ENCODE measurements at places on chromosomes 6 and 20. TPM values are rescaled to one million over a fixed set of nuclear protein-coding genes. Genes with fewer than 3 reads are reported as not detected.

Gene TRIM10
- polyA plus RNA-seq = 0.48 TPM

Gene SCRT2
- not detected for polyA plus RNA-seq

Gene LBP
- polyA plus RNA-seq = not detected

Gene ACTL10
- 0.33 TPM for polyA plus RNA-seq

Gene PPP2R5D
- polyA plus RNA-seq = 39.0 TPM

Gene BTNL2
- 0.18 TPM for polyA plus RNA-seq

Gene BTN1A1
- polyA plus RNA-seq = 0.22 TPM

Gene TREM2
- polyA plus RNA-seq = not detected

Gene NRSN1
- not detected for polyA plus RNA-seq

Gene PM20D2
- 49.7 TPM for polyA plus RNA-seq

Gene RIMS1
- polyA plus RNA-seq = 0.75 TPM

Gene PBOV1
- polyA plus RNA-seq = not detected

Gene BTBD3
- polyA plus RNA-seq = 33.4 TPM

DNA sequence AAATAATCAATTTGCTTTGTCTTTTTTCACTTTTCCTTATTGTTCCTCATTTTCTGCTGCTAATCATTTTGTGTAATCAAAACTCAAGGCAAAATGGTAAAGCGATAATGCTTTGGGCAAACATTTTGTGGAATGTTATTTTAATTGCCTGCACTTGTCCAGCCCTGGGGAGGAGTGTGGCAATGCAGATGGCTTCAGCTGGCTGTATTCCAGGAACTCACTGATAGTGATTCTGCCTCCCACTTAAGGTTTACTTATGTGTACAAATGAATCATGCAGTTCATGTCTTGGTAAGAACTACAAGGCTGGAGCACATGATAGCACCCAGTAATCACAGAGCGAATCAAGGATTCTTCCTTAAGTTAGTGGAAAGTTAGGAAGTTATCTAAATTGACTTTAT is 107.8 kb downstream of the COL19A1 start:
- no peak for DNase-seq

DNA sequence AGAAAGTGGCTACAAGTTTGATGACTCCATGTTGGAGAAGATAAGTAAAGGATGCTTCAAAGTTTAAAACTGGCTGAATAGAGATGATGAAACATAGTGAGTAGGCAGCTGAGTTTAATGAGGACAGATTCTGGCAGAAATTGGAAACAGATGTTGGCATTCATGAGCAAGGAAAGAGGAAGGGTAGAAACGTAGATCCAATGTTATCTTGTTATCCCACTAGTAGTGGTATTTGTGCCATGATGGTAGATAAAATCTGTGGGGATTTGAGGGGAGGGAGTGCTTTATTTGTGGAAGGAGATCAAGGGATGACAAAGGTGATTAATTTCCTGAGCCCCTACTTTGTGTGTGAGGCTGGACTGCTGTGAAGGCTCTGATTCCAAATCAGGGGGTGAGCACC is 69.5 kb downstream of the MRAP2 start:
- DNase-seq = no peak

GRCh38 chr6:156534594-156534993 is 242.6 kb upstream of the ARID1B start:
- DNase-seq = no peak

GRCh38 chr6:11304946-11305345 is 72.5 kb upstream of the NEDD9 start:
- DNase-seq = no peak

- no peak for DNase-seq
Observed at GRCh38 chr6:7304821-7305220, 8.2 kb downstream of the SSR1 start.

DNA sequence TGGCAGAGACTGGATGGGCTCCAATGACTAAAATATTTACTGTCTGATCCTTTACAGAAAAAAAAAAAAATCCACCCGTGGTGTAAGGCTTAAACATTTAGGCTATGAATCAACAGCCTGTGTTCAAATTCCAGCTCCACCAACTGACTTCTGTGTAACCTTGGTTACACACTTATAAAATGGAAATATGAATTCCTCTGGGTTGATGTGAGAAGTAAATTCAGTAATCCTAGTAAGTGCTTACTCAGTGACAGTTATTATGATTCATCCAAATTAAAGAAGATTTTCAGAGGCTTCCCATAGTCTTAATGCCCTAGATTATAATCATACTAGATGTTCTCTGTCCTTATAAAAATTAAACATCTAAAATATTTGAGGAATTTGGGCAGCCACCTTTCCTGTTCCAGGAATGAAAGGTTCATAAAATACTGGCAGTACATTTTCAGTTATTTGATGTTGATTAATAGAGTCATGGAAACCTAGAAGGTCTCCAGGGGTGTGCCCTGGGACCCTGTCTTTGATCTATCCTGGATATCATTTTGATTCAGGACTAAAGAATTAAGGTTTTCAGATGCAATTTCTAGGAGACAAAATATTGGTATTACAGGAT is 180.3 kb upstream of the ZNF217 start:
- DNase-seq = peak; percentile 67

DNA sequence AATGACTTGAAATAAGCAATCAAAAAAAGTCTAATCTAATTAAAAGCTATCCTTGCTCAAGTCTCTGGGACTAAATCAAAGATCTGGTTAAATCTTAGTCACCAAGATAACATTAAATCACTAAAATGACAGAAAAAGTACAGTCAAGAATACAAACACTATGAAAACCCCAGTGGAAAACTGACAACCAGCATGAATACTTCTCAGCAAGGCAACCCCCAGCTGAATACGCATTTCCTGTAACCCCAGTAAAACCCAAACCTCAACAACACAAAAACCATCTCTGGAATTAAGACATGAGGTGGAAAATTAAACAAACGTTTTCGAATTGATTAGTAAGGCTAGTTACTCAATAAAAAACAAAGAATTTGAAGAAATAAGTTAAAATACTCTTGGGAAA is 23.7 kb upstream of the ZC3H12D start:
- DNase-seq = no peak

- no peak for DNase-seq
Observed at GRCh38 chr20:57951549-57951948, 241.7 kb upstream of the PMEPA1 start.

GRCh38 chr6:53322188-53323029 is 26.3 kb downstream of the ELOVL5 start:
- DNase-seq = no peak

- DNase-seq = no peak
Observed at GRCh38 chr6:137402143-137402680, 92.0 kb downstream of the OLIG3 start.

DNA sequence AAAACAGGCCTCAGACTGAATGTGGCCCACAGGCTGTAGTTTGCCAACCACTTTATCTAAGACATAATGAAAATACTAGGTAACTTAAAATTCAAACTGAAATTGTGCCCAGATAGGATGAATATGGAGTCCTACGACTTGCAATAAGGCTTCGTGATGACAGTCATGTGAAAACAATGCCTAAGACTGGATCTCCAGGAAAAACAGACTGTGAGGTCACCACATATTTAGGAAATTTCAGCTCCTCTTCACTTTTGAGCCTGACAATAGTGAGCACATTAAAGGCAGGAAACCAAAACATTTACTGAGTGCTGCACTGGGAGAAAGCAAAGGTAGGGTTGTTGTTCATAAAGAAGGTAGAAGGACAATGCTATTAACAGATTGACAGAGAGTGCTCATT is 50.0 kb downstream of the RTN4IP1 start:
- no peak for DNase-seq

- no peak for DNase-seq
Observed at GRCh38 chr6:52157301-52157941, 28.8 kb upstream of the IL17A start.

DNA sequence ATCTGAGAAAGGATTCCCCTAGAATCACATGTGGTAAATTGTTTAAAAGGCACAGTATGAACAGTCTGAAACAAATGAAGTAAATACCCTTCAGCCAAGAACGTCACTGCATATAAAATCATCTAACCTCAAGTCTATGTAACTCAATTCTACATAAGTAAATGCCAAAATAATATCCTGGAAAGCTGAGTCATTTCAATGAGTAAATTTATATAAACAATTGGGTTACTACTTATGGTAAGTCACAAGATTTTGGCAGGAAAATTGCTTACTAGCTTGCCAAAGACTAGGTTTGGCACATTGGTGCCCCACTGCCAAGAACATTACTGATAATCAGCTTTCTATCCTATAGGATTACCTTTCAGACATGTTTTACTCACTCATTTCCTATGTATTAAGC is 8.4 kb downstream of the GMDS start:
- DNase-seq = no peak

DNA sequence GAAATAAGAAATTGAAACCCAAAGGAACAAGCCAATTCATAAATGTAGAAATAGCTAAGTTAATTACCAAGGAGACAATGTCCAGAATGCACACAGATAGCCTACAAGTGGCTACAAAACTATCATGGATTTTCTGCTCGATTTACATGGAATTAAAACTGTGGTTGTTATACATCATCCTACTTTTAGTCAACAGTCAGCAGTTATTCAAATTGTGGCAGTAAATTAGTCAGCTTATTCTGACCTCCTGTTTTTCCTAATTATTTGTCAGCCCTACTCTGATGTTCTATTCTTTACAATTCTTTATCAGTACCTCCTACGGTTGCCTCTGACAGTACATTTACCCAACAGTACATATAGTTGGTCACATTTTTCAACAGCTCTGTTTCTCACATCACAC is 29.6 kb downstream of the RBL1 start:
- no peak for DNase-seq

- no peak for DNase-seq
Observed at GRCh38 chr20:18513208-18513607, 5.5 kb downstream of the SEC23B start.

- DNase-seq = no peak
Observed at GRCh38 chr6:163779727-163780284, 365.3 kb downstream of the QKI start.

- DNase-seq = no peak
Observed at GRCh38 chr20:43919686-43920403, 5.2 kb downstream of the TOX2 start.

GRCh38 chr20:38248133-38248532 is 12.4 kb downstream of the KIAA1755 start:
- DNase-seq = no peak

- no peak for DNase-seq
Observed at GRCh38 chr20:6055981-6056569, 2.2 kb upstream of the LRRN4 start.

DNA sequence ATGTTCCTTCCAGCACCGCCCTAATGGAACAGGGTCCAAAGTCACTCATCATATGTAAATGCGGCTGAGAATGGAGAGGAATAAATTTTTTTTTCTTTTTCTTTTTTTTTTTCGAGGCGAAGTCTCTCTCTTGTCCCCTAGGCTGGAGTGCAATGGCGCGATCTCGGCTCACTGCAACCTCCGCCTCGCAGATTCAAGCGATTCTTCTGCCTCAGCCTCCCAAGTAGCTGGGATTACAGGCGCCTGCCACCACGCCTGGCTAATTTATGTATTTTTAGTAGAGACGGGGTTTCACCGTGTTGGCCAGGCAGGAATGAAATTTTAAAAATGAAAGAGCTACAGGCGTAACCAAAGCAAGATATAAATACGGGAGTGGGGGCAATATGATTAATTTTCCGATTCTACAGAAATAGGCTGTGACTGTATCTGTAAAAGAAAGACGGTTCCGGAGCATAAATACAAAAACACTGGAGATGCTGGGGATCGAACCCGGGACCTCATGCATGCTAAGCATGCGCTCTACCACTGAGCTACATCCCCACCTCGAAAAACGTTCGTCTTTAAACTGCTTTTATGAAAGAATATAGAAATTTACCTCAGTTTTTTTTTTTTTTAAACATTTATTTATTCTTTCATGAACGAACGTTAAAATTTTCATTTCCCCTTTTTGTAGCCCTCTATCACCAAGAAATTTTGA is 132.2 kb downstream of the GPX5 start:
- DNase-seq = no peak

GRCh38 chr6:43972913-43973300 is 154.3 kb downstream of the MRPL14 start:
- peak; percentile 54 for DNase-seq

DNA sequence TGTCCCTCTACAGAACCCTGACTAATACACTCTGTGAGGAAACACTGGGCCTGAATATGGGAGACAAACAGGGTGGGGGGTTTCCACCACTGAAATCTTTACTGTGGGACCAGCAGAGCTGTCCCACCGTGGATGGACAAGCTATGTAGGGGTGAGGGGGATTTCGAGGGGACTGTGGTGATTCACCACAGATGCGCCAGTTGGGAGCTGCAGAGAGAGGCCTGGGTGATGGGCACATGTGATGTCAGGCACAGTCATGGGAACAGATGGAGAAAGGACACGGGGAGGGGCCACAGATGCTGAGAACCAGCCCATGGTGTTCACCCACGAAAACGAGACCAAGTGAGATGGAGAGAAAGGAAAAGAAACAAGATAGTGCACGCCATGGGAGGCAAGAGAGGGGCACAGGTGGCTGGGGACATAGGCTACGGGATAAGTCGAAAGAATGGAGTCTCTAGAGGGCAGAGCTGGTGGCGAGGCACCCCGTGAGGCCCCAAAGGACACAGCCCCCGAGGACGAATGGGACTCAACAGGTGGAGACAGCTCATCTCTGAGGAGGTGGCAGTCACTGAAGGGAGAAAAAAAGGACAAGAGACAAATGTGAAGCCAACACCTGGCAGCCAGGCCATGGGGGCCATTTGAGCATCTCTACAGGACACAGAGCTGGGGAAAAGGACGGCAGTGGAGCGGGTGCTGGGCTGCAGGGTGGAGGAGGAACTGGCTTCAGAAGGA is 10.5 kb upstream of the RAMACL start:
- no peak for DNase-seq

DNA sequence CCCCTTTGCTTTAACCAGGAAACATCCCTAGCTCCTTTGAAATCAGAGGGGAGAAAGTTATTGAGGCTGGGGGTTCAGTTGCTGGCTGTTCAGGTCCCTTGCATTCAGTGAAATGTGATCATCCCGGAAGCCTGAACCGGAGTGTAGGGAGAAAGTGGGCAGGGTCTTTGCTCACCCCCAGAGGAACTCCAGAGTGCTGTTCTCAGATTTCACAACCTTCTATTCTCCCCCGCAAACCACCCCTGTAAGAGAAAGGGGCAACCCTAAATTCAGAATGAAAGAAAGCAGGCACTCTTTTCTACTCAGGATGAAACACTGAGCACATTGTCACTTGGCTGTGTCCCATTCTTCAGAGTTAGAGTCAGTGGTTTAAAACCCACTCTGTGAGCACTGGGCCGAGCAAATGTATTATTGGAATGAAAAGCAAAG is 139.8 kb downstream of the KHDC1L start:
- DNase-seq = no peak

DNA sequence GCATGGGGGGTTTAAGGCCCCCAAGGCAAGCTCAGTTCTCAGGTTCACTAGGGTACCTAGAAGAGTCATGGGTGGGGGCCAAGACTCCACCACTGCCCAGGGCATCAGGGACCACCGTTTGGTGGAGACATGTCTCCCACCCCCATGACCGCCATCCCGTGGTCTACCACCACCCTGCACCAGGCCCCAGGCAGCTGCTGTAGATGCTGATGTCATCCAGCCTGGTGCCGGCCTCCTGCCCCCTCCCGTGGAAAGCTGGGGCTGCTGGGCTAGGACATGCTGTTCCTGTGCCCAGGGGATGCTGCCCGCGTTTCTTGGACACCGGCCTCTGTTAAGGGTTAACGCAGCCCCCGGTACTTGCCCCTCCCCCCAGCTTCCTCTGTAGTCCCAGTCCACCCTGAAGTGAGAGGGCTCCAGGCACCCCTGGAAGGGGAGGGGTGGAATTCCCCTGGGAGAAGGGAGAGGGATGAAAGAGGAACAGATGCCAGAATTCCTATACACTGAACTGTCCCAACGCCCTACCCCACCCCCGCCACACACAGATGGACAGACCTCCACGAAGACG is 587 bp downstream of the IP6K3 start:
- no peak for DNase-seq

- DNase-seq = no peak
Observed at GRCh38 chr6:148765898-148766808, 19.3 kb downstream of the UST start.

Data from forelimb muscle (tissue), 1 donor.